ENCODE measurements at places on chromosomes 6 and 20.
A peak's percentile ranks its signal among the peaks of the same experiment; 100 is the strongest.

- H3K4me3 ChIP-seq, result no peak overlapping the region
- no peaks in the 10 kb centered on the region for H3K27me3 ChIP-seq
- no peak for DNase-seq
- no peaks in the 10 kb centered on the region for H3K4me1 ChIP-seq
These were observed 38.0 kb downstream of the HIVEP2 start for GRCh38 chr6:142906945-142907470.

- no peak overlapping the region for H3K27ac ChIP-seq
- no peaks in the 10 kb centered on the region for H3K27me3 ChIP-seq
- H3K4me1 ChIP-seq, result no peaks in the 10 kb centered on the region
- no peak overlapping the region for H3K4me3 ChIP-seq
- H3K36me3 ChIP-seq, result no peaks in the 10 kb centered on the region
These were observed 158.3 kb downstream of the OPRM1 start for GRCh38 chr6:154197196-154197860.

GRCh38 chr6:158018851-158019361, 37.2 kb downstream of the SYNJ2 start:
- no peaks in the 10 kb centered on the region for H3K27me3 ChIP-seq
- H3K4me1 ChIP-seq, result no peaks in the 10 kb centered on the region
- H3K4me3 ChIP-seq, result no peak overlapping the region
- DNase-seq, result no peak
- peak overlapping the region; percentile 10 for H3K27ac ChIP-seq

DNA sequence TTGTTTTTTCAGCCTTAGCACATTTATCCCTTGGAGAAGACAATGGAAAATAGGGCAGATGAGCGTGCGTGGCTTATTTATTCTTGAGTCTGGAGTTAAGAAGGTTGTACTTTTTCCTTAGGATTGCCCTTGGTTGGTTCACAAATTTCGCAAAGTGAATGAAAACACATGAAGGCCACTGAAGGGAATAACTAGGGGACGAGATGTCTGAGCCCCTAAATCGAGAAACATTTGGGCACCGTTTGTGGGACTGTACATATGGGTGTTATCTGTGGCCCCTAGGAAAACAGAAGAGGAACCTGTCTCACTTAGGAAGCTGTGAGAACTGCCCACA, 19.4 kb upstream of the TRIM27 start:
- H3K4me1 ChIP-seq, result peaks cover 8% of the 10 kb centered on the region
- no peaks in the 10 kb centered on the region for H3K27me3 ChIP-seq
- no peak overlapping the region for H3K27ac ChIP-seq
- no peaks in the 10 kb centered on the region for H3K36me3 ChIP-seq

DNA sequence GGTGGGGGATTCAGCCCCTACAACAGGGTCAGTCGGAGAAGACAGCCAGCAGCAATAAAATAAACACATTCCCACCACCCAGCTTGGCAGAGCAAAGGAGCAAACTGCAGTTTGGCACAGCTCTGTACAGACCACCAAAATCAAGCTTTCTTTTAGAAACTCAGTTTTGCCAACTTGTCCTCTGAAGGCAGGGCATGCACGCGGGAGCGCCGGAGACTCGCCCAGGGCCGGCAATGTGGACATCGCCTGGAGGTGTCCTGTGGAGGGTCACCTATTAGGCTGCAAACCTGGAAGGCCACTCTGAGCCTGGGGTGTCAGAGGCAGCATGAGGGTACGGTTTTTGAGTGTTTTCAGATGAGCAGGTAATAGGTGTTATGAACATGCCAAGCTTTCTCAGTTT, 34.7 kb downstream of the TMEM242 start:
- no peaks in the 10 kb centered on the region for H3K27me3 ChIP-seq
- H3K36me3 ChIP-seq, result peaks cover 20% of the 10 kb centered on the region
- DNase-seq, result peak; percentile 44
- H3K4me1 ChIP-seq, result no peaks in the 10 kb centered on the region
- H3K4me3 ChIP-seq, result no peak overlapping the region

- no peak overlapping the region for H3K4me3 ChIP-seq
- no peak overlapping the region for H3K27ac ChIP-seq
- H3K27me3 ChIP-seq, result no peaks in the 10 kb centered on the region
- no peaks in the 10 kb centered on the region for H3K4me1 ChIP-seq
- H3K36me3 ChIP-seq, result no peaks in the 10 kb centered on the region
These were observed 316.1 kb downstream of the UTRN start for GRCh38 chr6:144601221-144601620.

DNA sequence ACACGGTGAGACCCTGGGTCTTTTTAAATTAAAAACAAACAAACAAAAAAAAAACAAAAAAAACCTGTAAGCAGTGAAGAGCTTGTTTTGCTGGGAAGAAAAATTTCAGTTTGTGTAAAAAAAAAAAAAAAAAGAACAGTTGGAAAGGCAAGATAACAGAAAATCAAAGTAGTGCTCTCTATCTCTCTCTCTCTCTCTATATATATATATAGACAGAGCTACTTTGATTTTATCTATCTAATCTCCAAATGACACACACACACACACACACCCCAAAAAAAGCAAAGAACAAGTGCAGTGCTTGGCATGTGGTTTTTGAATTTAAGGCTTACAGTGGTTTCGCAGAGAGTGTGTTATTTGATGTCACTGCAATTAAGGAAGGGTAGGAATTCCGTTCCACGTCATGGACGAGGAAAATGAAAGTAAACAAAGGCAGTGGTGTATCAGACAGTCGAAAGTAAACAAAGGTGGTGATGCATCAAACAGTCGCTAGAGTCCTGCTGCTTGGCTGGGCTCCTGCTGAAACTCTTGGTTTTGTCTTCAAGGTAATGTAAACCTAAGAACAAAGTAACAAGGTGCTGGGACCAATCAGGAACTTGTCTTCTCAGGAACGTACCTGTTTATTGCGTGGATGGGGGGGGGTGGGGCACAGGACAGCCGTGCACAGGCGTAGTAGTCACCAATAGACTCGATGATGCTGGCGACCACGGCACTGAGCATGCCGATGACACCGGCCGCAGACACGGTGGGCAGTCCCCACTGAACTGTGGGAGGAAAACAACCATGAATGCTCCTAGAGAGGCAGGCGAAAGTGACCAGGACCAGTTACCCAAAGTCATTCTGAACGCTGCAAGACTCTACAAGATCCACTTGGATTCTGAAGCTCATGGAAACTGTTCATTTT, 131.8 kb downstream of the SLC23A2 start:
- H3K27ac ChIP-seq, result peak overlapping the region; percentile 10
- no peak overlapping the region for H3K4me3 ChIP-seq
- H3K27me3 ChIP-seq, result no peaks in the 10 kb centered on the region
- no peaks in the 10 kb centered on the region for H3K4me1 ChIP-seq

DNA sequence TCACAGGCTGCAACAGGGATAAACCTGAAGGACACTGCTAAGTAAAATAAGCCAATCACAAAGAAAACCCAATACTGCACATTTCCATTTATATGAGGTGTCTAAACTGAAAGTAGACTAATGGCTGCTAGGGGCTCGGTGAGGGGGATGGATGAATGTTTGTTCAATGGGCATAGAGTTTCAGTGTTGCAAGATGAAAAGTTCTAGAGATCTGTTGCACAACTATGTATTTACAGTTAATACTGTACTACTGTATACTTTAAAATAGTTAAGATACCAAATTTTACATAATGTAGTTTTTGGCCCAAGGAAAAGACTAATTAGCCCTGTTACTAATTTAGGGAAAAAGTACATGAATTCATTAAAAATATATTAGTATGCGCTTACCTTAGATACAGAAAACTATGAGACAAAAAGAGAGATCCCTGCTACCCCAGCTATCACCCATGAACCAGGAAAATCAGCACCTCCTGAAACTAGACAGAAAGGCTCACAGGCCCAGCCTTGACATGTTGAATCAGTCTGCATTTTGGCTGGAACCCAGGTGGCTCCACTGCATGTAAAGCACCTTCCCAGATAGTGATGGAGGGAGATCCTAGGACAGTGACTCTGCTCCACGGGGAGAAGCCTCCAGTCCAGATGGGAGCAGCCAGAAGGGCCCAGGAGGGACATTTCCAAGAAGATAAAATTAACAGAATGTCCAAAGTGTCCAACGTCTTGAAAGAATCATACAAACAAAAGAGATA, 16.1 kb downstream of the HLA-F start:
- no peak for DNase-seq
- no peak overlapping the region for H3K27ac ChIP-seq
- no peaks in the 10 kb centered on the region for H3K27me3 ChIP-seq
- no peaks in the 10 kb centered on the region for H3K4me1 ChIP-seq
- H3K4me3 ChIP-seq, result no peak overlapping the region

DNA sequence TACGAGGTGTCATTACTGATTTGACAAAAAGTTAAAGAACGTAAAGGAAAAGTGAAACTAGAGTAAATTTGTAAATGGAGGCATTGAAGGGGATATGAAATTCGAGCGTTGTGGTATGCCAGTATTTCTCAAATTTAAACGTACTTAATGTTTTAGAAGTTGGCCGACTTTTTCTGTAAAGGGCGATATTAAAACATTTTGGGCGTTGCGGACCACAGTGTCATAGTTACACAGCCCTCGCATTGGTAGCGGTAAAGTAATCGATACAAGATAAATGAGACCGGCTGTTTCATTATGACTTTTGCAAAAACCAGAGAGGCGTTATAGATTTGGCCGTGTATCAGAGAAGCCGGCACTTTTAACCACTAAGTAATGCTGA, 39.6 kb downstream of the OR2B2 start:
- H3K27ac ChIP-seq, result peak overlapping the region; percentile 89
- no peaks in the 10 kb centered on the region for H3K36me3 ChIP-seq
- DNase-seq, result no peak
- H3K4me1 ChIP-seq, result peaks cover under 1% of the 10 kb centered on the region

GRCh38 chr6:20763296-20763695, 229.0 kb downstream of the CDKAL1 start:
- H3K36me3 ChIP-seq, result no peaks in the 10 kb centered on the region
- no peak for DNase-seq
- no peak overlapping the region for H3K27ac ChIP-seq

DNA sequence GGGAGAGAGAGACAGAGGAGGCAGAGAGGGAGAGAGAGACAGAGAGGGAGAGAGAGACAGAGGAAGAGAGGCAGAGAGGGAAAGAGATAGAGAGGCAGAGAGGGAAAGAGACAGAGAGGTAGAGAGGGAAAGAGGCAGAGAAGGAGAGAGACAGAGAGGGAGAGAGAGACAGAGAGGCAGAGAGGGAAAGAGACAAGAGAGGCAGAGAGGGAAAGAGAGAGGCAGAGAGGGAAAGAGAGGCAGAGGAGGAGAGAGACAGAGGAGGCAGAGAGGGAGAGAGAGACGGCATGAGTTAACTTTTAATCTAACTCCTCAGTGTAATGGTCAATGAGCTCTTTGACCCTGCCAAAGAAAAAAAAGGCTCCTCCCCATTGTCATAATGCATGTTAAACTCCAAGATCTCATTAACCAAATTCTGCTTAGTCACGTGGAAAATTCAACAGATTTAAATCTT, 7.1 kb downstream of the ELOVL2 start:
- H3K4me3 ChIP-seq, result no peak overlapping the region
- DNase-seq, result no peak
- no peaks in the 10 kb centered on the region for H3K27me3 ChIP-seq
- no peaks in the 10 kb centered on the region for H3K4me1 ChIP-seq
- H3K36me3 ChIP-seq, result no peaks in the 10 kb centered on the region

- no peak overlapping the region for H3K27ac ChIP-seq
- H3K36me3 ChIP-seq, result no peaks in the 10 kb centered on the region
- no peak overlapping the region for H3K4me3 ChIP-seq
- H3K4me1 ChIP-seq, result no peaks in the 10 kb centered on the region
- DNase-seq, result no peak
These were observed 171.3 kb upstream of the KCNK16 start for GRCh38 chr6:39493777-39494176.

DNA sequence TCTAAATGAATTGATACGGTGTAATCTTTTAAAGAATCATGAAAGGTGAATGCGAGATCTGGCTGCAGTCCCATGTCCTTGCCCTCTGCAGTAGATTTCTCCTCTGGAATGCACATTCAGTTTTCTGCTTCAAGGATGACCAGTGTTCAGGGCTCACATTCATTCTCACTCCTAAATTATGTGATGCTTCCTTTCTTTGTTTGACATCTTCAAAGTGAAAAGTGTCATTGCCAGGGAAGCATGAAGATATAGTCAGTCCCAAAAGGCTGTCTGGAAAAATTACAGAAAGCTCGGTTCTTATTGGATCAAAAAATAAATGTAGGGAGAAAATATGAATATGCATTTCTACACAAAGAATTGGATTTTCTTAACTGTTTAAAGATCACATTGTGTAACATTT, 395.6 kb downstream of the NKAIN2 start:
- no peak overlapping the region for H3K27ac ChIP-seq
- H3K27me3 ChIP-seq, result no peaks in the 10 kb centered on the region
- no peaks in the 10 kb centered on the region for H3K4me1 ChIP-seq
- no peak for DNase-seq
- H3K36me3 ChIP-seq, result no peaks in the 10 kb centered on the region

DNA sequence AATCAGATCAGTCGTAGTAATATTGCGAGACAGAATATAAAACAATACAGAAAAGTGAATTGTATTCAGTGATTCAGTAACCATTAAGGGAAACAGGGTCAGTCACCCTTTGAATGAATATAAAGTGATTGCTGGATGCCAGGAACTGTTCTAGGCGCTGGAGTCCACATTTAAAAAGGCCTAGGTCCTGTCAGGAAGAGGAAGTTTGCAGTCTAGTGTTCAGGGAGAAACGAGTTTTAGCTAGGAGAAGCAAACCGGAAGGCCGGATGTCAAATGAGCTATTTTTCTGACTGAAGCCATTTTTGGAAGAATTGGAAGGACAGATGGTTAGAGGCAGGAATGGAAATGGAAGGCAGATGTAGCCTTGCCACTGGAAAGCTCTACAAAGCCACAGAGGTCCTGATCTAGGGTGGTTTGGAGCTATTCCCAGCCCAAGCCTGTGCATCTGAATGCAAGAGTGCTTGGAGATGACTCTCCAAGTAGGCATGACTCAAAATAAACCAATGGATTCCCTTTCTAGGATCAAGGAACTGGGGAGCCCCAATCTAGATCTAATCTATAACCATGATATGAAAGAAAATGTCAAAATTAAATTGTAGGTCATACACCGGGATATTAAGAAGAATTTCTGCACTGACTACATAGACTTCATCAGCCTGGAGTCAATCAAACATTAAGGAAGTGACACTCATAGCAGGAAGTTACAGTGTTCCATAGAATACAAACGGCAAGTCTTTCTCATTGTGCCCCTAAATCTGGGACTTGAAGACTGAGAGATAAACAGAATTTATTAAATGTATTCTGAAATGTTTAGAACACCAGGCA, 36.8 kb upstream of the CDKAL1 start:
- no peaks in the 10 kb centered on the region for H3K36me3 ChIP-seq
- no peaks in the 10 kb centered on the region for H3K27me3 ChIP-seq
- H3K27ac ChIP-seq, result no peak overlapping the region
- H3K4me3 ChIP-seq, result no peak overlapping the region

- H3K36me3 ChIP-seq, result no peaks in the 10 kb centered on the region
- DNase-seq, result no peak
- H3K27ac ChIP-seq, result no peak overlapping the region
- no peaks in the 10 kb centered on the region for H3K27me3 ChIP-seq
- H3K4me1 ChIP-seq, result no peaks in the 10 kb centered on the region
- no peak overlapping the region for H3K4me3 ChIP-seq
These were observed 8.7 kb downstream of the TFAP2D start for GRCh38 chr6:50721978-50722377.

Data from Peyer's patch (tissue), 4 donors.